ENCODE measurements at places on chromosomes 7 and 10.

GRCh38 chr7:104176332-104176731 lies 31.5 kb downstream of the ORC5 start:
- no peak for DNase-seq

GRCh38 chr7:7850150-7850549 lies 118.4 kb upstream of the GLCCI1 start:
- DNase-seq = no peak

DNA sequence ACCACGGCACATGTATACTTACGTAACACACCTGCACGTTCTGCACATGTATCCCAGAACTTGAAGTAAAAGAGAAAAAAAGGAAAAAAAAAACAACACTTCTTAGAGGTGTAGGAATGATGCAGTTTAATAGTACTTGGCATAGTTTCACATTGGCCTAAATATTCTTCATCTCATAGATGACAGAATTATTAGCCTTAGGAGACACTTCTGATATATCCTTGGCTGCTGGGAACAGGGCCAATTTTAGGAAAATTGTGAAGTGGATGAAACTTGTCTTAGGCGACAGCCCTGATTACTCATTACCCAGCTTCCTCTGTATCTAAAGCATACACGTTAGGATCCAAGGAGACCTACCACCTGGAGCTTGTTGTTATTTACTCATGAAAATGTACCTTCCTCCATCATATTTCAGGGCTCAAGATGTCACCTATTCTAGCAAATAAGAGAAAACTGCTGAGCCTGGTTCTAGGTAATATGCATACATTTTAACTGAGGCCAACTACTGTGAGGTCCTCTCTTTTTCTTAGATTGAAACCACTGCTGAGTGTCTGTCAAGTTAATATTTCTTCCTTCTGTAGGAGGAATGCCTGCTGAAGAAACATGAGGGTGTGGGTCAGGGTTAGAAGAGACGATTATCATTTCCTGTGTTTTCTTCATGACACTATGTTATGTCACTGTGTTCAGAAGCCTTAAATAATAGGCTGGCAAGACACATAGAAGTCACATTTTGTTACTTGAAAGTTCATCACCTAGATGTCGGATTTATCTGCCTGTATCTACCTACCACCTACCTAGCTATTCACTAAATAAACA lies 44.3 kb downstream of the CPED1 start:
- DNase-seq = peak; percentile 45

DNA sequence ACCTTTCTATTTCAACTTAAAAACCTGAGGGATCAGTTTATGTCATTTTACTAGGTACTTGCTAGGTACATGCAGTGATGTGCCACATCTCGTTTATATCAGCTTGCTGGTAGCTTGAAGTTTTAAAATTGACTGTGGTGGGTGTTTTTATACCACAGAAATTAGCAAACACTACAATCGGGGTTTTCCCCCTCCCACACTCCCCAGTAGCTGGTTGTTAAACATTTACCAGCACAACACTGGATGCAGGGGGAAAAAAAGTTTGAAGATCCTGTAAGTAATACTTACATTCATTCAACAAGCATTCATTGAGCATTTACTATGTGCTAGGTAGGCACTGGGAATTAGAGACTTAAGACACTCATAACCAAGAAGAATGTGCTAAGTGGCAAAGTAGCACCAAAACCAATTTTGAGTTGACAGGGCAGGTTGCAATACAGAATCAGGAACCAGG lies 32.6 kb downstream of the USP6NL start:
- no peak for DNase-seq

- DNase-seq = peak; percentile 40
Measured at GRCh38 chr7:79854621-79855020, 280.0 kb upstream of the GNAI1 start.

DNA sequence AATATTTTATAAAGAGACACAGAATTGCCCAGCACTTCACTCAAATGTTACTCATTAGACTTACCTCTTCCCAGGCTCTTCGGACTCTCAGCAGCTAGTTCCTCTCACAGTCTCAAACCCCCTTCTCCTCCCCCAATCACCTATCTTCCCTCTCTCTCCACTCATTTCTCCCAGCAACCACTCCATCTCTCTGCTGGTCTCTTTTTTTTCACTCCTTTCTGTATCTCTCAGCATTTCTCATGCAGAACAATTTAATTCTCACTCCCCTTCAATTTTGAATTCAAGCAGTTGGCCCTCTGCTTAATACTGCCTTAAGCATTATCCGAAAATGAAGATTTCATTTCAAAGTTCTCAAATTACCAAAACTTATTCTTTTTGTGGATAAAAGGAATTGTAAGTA lies 34.4 kb upstream of the CAV2 start:
- DNase-seq = no peak

DNA sequence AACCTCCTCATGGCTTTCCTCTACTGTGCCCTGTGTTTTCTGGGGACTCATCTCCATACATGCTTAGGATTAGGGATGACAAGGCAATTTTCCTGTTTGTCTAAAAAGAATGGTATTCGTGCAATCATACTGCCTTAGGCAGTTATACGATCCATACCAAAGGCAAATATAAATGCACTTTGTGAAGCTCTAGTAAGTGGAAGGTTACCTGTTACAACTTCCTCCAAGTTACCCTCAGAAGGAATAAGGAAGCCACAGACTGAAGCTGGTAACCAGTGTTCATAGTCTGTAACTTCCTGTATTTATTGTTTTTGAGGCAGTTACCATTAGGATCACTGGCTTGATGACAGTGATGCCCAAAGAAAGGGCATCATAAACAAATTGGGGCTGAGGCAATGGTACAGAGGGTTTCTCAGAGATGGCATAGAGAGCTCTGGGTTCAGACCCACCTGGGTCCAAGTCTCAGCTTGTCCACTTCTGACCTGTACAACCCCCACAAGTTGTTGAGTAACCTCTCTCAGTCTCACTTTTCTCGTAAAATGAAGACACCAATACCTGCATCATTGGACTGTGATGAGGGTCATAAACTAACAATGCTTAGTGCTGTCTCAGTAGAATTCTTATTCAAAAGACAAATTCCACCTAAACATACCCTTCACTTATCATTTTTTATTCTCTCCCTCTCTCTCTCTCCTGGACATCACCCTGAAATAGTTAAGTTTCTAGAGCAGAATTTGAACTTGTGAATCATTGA lies 138.2 kb downstream of the ELMO1 start:
- no peak for DNase-seq
